ENCODE measurements at places on chromosomes 3 and 15.

DNA sequence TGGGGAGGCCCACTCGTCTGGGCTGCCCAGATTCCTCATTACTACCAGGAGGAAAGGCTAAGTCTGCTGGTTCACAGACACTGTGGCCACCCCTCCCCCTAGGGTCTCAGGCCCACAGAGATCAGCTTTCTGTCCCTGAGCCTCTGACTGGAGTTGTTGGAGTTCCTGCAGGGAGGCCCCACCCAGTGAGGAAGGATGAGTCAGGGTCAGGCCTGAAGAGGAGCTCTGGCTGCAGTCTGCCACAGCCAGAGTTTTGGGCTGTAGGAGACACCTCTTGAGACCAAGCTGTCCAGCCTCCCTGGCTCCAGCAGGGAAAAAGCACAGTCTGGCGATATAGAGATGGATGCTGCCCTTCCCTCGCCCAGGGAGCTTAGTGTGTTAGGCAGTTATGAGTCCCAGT lies 720.9 kb upstream of the SEMA6D start:
- DNase-seq, result no peak

DNA sequence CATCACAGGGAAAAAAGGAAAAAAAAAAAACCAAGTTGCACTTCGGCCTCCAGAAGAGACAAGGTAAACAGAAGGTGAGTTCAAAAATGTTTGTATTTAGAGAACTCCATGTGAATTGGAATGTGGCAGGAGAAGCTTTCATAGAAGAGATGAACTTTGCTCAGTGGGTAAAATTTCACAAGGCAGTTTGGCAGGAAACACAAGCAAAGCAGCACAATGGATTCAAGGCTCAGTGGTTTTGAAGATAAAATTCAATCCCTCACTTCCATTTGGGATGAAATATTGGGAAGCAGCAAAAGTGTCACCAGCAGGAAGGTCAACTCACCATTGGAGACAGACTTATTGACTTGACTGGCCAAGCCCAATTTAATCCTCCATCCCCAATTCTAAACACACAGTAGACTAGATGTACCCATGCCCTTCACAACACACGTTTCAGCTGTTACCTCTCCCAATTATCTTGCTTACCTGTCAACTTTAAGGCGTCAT lies 256.7 kb upstream of the ICE2 start:
- no peak for DNase-seq

DNA sequence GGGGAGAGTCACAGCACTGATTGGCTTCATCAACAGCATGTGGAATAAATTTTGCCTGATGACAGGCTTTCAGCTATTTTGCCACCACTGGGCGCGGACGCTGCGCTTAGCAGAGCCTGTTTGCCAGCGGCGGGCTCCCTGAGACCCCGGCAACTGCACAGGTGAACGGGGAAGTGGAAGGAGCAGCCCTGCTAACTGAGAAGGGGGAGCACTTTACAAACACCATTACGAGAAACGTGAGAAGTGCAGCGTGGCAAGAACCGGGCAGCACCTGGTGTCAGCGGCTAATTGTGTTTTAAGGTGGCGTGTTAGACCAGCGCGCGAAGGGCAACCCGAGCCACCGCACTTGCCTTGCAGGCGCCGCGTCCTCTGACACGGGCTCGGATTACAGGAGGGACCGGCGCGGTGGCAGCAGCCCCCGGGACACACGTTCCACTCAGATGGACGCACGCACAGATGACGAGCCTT lies 307.8 kb upstream of the ARRDC4 start:
- peak; percentile 64 for DNase-seq

DNA sequence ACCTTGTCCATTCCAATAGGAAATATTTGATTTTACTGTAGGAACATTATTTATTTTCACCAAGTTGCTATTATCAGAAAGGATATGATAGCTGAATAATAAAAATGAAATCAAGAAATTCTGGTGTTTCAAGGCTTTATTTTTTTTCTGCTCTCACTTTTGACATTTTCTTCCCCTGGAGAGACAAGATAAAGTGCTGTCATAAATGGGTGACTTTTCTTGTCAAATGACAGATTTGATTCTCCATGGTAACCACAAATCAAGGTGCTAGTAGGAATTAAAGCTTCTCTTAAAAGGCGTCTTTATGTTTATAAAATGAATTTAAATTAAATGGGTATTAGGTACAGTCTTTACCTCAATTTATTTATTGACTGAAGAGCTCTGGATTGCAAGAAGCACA lies 124.6 kb downstream of the FOXP1 start:
- no peak for DNase-seq

GRCh38 chr3:97673357-97673997 lies 91.1 kb upstream of the ARL6 start:
- DNase-seq, result no peak

DNA sequence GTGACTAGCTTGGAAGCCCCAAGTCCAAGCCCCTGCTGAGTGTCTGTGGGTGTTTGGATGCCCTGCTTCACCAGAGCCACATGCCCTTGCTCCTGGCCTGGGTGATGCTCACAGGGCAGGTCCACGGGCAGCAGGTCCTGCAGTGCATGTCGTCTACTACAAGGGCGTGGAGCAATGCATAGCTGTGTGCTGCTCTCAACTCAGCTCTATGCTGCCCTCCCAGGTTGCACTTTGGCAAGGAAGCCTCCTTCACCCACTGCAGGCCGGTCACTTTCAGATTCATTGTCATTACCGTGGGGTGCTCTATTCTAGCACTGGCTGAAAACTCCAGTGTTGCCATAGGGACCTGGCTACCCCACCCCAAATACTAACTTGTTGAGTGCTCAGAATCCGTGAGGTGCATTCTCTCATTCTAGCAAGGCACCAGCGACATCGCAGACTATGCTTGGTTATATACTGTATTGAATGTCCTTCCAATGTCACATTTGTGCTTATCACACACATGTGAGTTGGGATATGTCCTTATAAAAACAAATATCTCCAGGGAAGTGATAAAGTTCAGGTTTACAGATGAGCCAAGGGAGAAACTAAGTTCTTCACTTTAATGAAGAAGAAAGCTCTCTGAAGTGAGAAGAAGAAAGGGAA lies 51.8 kb downstream of the GRAMD1C start:
- no peak for DNase-seq
